SJSA1 (cell line): ENCODE measurements at places on chromosomes 6 and 20. TPM values are rescaled to one million over a fixed set of nuclear protein-coding genes. Genes with fewer than 3 reads are reported as not detected.

DNA sequence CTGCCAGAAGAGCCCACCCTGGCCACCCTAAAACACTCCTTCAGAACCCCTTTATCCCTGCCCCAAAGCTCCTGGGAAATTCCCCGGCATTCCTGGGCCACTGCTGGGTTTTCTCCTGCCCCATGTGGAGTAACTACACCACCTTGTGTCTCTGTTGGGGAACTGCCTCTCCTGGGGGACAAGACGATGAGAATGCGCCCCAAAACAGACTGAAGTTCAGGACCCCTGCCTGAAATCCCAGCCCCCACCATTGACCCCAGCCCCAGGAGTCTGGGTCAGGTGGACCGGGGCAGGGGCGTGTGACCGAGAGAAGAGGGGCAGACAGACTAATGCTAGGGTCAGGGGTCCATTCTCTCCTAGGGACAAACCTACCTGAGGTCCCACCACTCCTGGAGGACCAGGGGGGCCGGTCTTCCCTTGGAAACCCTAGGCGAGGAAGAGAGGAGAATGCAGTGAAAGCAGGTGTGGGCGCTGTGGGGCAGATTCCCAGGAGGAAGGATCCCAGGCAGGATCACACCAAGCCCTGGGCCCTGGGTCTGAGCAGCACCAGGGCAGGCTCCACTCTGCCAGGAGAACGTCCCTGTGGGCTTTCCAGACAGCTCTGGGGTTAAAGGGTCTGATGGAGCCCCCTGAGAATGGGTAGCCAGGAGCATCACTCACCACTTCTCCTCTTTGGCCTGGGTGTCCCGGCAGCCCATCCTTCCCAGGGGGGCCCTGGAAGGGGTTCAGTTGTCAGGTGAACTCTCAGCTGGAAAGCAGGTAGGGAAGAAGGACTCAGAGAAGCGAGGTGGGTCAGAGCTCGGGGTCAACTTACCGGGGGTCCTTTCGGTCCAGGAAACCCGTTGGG is 19.4 kb downstream of the COL11A2 start:
- no peak for DNase-seq

- no peak for DNase-seq
These were observed 1.6 kb downstream of the CLPSL1 start for GRCh38 chr6:35782424-35782823.

DNA sequence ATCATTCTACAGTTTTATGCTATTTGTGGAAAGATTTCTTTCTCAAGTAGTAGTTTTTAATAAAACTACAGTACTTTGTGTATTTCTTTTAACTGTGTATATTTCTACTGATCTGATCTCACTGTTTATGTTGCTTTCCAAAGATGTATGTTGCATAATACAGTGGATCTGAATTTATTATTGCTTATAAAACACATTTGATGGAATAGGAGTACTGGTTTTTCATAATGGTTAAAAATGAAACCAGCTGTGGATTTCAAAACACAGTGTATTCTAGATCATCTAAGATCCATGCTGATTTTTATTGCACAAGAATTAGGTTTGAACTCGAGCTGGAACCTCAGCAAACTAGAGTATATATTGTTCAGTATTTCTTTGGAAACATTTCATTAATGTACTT is 8.0 kb downstream of the NKX2-4 start:
- no peak for DNase-seq

GPR6 gene
- total RNA-seq, result not detected in 2 replicates

DNA sequence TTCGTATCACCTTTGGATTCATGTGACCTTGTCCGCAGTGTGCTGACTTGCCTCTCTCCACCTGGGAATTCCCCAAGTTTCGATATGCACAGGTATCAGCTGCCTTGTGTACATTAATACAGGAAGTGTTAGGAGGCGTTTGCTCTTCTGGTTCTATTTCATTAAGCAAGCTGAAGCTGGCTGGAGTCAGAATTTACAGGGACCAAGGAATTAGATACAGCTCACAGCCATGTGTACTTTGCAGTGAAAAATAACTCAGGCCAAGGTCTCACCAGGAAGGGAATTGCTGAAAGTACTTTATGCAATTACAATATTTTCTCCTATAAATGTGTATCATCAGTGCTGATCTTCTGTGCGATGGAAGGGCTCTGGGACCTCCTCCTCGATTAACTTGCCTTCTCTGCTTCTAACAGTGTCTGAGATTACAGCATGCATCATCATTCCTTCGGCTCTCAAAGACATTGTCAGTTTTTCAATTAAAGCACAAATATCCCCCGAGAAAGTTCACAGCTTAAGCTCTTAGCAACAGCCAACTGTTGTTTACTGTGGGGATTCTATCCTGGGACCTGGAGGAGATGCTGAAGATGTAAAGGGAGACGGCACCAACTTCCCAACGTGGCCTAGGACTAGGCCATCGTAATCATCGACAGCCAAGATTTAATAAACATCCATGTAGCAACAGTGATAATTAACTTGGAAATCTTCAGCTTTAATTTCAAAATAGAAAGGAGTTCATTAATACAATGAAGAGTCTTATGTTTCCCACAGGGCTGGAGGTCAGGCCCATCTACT is 13.8 kb upstream of the TIAM2 start:
- DNase-seq, result no peak

GRCh38 chr6:45952168-45952529 is 63.5 kb downstream of the CLIC5 start:
- no peak for DNase-seq

GRCh38 chr6:98463038-98464000 is 371.1 kb upstream of the POU3F2 start:
- no peak for DNase-seq

GRCh38 chr20:47515843-47516242 is 14.2 kb downstream of the NCOA3 start:
- no peak for DNase-seq

ZBP1 gene
- total RNA-seq, result not detected in 2 replicates
